ENCODE measurements at places on chromosomes 12 and 14.

DNA sequence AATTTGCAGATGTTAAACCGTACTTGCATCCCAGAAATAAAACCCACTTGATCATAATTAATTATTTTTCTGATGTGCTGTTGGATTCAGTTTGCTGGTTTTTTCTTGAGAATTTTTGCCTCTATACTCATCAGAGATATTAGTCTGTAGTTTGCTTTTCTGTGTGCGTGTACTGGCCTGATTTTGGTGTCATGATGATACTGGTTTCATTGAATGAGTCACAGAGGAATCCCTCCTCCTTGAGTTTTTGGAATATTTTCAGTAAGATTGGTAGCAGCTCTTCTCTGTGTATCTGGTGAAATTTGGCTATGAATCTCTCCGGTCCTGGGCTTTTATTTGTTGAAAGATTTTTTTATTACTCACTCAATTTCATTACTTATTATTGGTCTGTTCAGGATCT, 100.4 kb upstream of the PMCH start:
- DNase-seq = peak; percentile 75

DNA sequence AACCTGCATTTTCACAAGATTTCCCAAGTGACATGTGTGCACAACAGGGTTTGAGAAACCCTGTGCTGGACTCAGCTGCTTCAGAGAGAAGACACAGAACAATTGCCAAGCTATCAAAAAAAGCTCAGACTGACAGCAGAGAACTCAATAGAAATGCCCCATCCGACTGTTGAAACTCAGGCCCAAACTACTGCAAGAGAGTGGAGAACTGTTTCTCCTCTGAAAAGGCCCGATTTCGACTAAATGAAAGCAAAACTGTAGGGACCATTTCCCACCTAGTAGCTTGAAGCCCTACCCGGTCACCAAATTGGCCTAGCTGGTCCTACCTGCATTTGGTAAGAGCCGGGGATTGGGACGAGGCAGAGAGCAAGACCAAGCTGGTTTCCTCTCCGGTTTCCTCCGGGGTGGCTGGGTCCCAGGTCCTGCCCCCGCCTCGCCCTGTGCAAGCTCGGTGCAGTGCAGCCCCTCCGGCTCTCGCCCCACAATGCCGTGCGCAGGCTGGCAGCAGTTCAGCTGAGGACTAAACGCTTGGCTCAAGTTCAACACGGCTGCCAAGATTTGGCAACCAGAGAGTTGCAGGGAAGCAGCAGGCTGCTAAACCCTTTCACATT, 1180.6 kb downstream of the VRK1 start:
- no peak for DNase-seq

GRCh38 chr12:54059668-54060067, 6.0 kb downstream of the HOXC4 start:
- DNase-seq = no peak

DNA sequence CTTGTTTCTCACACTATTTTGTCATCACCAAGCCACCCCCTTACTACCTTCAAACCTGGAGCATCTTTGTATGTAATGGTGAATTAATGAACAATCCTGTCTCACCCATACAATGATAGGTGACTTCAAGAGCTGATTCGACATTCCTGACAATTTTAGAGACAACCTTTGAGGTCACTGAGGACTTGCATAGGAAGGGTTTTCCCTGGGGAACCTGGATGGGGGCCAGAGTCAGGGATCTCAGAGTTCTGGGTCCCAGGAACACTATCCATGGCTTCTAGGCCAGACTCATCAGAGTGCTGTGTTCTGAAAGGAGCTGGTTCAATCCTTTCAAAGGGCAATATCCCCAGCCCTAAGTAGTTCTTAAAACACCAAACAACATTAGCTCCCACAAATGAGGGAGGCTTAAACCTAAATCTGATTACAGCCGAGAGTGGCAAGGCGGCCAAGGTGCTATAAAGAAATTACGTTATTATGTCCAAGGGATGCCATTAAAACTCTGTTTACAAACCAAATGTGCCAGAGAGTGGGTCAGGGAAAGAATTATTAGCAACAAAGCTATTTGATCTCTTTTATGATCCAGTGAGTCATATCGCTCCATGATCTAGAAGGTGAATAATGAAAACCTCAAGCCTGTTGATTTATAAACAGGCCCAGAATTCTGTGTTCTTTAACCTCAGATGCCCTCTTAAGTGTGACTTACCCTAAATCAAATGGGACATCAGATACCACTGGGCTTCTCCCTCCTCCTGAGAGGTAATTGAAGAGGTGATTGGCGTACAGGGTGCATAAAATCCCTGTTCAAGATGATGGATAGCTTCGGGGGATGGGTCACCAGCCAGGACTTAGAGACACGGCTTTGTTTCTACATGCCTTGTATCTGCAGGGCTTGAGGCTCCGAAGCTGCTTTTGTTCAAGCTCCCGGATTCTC, 230.2 kb upstream of the TBX3 start:
- peak; percentile 75 for DNase-seq

GRCh38 chr12:13000616-13000924, 505 bp upstream of the HEBP1 start:
- DNase-seq = no peak

DNA sequence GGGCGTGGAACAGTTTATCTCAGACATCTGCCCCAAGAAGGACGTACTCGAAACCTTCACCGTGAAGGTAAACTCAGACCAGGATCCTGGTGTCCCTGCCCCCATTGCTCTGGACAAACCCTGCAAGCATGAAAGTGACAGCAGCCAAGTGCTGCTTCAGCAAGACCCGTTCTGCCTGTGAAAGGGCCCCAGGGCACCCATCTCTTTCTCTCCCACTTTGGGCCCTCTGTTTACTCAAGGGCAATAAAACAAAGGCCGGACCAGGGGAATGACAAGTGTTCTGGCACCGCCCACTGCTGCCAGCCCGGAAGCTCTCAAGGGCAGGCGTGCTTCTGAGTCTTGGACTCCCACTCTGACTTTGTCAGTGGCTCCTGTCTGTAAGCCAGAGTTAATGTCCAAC, 35.3 kb downstream of the CD9 start:
- no peak for DNase-seq

GRCh38 chr14:58805057-58805456, 167.3 kb downstream of the DACT1 start:
- no peak for DNase-seq

- no peak for DNase-seq
Measured at GRCh38 chr12:122888232-122888752, 7.6 kb downstream of the VPS37B start.

DNA sequence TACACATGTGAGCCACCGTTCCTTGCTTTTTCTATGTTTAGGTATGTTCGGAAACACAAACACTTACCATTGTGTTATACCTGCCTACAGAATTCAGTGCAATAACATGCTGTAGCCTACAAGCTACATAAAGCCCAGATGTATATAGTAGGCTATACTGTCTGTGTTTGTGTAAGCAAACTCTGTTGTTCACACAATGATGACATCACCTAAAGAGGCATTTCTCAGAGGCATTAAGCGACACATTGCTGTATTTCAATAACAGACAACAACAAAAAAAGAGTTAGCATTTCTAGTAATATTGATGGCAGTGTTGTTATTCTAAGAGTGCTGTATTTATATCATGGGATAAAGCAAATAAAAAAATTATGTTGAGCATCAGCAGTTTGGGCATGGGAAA, 70.2 kb downstream of the MED13L start:
- DNase-seq = no peak

- DNase-seq = no peak
Measured at GRCh38 chr12:4134448-4135263, 138.9 kb upstream of the CCND2 start.

- DNase-seq = no peak
Measured at GRCh38 chr14:73478684-73479083, 12.0 kb upstream of the RIOX1 start.

DNA sequence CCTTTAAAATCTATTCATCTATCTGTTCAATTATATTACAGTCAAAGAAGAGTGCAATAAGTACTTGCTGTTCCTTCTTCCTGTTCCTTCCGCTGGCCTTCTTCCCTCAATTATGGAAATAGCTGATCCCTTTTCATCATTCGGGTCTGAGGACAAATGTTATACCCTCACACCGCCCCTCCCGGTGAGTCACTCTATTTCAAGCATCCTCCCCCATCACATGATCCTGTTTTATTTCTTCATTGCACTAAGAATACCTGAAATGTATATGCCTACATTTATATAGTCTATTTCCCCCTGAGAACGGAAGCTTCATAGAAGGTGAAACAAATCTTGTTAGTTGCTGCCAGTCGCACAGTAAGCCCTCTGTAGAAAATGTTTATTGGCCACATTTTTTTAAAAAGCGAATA, 2.5 kb downstream of the SLC38A1 start:
- no peak for DNase-seq

- DNase-seq = no peak
Measured at GRCh38 chr12:132305991-132306884, 23.2 kb downstream of the GALNT9 start.

DNA sequence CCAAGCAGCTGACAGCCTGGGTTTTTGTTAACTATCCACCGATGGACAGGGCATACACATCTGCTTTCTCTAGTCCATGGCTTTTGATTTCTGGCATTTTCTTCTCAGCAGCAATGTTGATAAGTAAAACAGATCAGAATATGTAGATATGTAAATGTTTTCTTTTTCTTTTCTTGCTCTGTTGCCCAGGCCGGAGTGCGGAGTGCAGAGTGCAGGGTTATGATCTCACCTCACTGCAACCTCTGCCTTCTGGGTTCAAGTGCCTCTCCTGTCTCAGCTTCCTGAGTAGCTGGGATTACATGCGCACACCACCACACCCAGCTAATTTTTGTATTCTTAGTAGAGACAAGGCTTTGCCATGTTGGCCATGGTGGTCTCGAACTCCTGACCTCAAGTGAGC, 27.9 kb downstream of the CLEC9A start:
- DNase-seq = no peak

DNA sequence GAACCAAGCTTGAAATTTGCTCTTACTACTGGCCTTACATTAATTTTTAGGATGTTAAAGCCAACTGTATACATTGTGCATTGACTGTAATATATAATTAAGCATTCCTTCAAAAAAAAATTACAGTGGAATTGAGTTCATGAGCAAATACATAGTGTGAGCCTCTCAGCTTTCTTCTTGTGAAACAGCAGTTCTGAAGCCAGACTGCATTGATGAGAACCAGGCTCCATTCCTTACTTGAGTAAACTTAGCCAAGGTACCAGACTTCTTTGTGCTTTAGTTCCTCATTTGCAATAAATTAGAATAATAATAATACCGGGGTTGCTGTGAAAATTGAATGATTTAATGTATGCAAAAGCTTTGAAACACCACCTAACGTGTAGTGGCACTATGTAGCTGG, 169.5 kb downstream of the ANO4 start:
- no peak for DNase-seq

- DNase-seq = peak; percentile 57
Measured at GRCh38 chr12:47419497-47419896, 286.3 kb downstream of the RPAP3 start.

- no peak for DNase-seq
Measured at GRCh38 chr12:100168562-100168961, 25.9 kb upstream of the BLTP3B start.

DNA sequence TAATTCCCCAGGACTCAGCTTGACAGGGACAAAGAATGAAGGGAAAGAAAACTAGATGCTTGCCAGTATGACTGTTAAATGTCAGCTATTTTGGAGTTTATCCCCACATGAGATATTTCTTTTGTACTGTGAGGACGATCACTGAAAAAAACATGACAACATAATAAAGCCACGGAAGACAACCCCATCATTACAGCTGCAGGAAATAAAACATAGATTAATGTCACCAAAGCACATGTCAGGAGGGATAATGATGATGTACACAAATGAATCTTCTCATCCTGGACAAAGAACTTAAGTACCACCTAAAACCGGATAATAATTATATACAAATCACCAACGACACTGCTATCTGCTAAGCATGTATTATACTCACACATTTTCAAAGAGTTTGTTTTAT, 84.6 kb upstream of the GRIP1 start:
- no peak for DNase-seq

DNA sequence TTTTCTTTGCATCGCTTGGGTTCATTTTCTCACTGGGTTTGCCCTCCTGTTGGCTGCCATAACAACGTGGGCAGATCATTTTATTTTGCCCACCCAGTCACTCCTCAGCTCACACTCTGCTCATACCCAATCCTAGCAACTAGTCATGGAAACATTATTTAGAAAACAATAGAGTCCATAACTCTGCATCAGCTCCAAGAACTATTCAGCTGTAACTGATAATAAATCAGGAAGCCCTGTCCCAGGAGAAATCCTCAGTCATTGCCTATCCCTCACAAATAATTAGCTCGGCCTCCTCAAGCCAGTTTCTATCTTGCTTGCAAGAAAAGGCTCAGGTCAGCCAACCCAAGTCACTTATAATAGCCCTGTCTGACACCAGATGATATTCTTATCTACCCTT, 43.2 kb downstream of the RTN1 start:
- no peak for DNase-seq
